ENCODE measurements at places on chromosomes 7 and 10.

GRCh38 chr10:28951484-28951883 is 274.2 kb downstream of the BAMBI start:
- DNase-seq, result no peak

GRCh38 chr7:38222481-38223096 is 44.5 kb downstream of the STARD3NL start:
- DNase-seq, result peak; percentile 49

- DNase-seq, result no peak
These were observed 187.1 kb upstream of the SEMA3E start for GRCh38 chr7:83836028-83836427.

- DNase-seq, result no peak
These were observed 551 bp downstream of the WASL start for GRCh38 chr7:123748171-123748733.
